ENCODE measurements at places on chromosomes 12 and 14. TPM values are rescaled to one million over a fixed set of nuclear protein-coding genes. Genes with fewer than 3 reads are reported as not detected.
A peak's percentile ranks its signal among the peaks of the same experiment; 100 is the strongest.

The ZBTB25 gene
- total RNA-seq: 5.9 TPM

The RBP5 gene
- not detected for total RNA-seq

The PZP gene
- total RNA-seq: not detected

The TMEM253 gene
- total RNA-seq: not detected

DNA sequence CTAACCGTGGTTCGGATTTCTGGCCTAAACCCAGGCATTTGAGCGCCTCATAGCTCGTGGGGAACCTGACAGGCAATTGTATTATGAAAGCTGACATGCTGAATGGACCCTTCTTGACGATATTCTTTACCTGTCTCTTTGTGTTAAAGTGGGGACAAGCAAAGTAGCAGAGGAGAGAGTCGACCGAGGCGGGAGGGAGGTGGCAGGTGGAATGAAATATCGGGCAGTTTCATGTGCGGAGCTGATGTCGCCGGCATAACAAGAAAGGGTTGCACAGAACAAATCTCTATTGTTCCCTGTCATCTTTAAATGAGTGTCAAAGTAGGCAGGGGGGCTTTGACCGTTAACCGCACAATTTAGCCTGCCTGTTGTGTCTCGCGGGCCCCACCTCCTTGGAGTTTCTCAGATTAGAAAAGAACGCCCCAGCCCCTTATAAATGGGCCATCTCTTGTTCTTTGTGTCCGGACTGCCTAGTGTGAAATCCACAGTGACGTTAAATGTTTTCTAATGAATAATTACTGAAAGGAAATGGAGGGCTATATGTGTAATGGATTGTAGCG, 11.5 kb downstream of the MYO1H start:
- no peaks in the 10 kb centered on the region for H3K4me1 ChIP-seq
- H3K27ac ChIP-seq: no peak overlapping the region
- no peak for DNase-seq
- H3K36me3 ChIP-seq: no peaks in the 10 kb centered on the region
- no peak overlapping the region for H3K4me3 ChIP-seq
- H3K27me3 ChIP-seq: peaks cover 22% of the 10 kb centered on the region

DNA sequence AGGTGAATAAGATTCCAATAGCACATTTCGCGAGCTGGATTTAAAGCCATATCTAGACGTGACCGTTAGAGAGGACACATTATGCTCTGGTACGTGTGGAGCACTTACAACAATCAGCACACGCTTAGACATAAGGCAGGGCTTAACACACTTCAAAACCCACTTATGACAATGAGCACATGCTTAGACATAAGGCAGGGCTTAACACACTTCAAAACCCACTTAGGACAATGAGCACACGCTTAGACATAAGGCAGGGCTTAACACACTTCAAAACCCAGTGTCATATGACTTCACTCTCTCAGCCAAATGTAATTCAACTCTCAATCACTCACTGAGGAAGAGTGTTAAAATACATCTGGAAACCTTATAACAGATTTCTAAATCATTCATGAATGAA, 11.2 kb upstream of the PLD4 start:
- peaks cover 22% of the 10 kb centered on the region for H3K27me3 ChIP-seq
- H3K27ac ChIP-seq: no peak overlapping the region
- H3K36me3 ChIP-seq: peaks cover 11% of the 10 kb centered on the region

DNA sequence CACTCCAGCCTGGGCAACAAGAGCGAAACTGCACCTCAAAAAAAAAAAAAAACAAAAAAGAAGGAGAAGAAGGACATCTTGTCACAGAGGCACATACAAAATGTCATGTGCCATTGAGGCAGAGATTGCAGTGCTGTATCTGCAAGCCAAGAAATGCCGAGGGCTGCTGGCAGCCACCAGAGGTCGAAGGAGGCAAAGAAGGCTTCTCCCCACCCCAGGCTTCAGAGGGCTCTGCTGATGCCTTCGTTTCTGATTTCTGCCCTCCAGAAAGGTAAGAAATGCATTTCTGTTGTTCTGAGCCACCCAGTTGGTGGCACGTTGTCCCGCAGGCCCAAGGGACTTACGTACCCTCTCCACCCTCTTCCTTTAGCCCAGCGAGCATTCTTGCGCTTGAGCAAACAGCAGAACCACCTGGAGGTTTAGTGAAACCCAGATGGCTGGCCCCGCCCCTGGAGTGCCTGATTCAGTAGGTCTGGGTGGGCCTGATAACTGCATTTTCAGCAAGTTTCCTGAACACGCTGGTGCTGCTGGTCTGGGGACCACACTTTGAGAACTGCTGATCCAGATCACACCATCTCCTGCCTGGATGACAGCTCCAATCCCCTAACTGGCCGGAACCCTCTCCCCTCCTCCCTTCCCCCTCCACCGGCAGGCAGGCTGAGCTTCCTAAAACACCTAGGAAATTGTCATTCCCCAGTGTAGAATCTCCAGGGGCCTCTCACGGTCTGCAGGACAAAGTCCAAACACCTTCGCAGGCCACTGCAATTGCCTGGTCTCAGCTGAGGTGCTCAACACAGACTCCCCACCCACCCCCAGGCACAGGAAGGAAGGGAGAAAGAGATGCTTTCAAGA, 21.1 kb upstream of the SCARB1 start:
- H3K4me1 ChIP-seq: peaks cover 6% of the 10 kb centered on the region
- H3K36me3 ChIP-seq: no peaks in the 10 kb centered on the region
- H3K4me3 ChIP-seq: no peak overlapping the region

DNA sequence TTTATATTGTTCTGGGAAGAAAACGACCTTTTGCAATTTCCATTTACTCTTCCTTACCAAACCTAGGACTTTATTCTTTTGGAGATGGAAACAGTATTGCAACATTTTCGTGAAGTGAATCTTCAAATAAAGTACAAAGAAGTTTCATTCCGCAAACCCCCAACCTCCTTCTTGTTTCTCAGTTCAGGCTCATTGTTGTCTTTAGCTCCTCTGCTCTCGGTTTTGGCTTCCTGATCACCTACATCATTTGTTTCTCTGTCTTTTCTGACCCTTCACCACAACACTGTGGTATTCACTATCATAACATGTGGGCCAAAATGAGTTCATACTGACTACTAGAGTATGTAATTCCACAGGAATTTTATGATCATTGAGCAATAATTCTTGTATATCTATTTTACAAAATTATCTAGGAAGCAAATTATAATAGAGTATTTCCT, 266.8 kb downstream of the ADAMTS20 start:
- peak overlapping the region; percentile 65 for H3K4me3 ChIP-seq
- DNase-seq: peak; percentile 85
- peak overlapping the region; percentile 71 for H3K27ac ChIP-seq
- H3K36me3 ChIP-seq: no peaks in the 10 kb centered on the region
- peaks cover 50% of the 10 kb centered on the region for H3K4me1 ChIP-seq

DNA sequence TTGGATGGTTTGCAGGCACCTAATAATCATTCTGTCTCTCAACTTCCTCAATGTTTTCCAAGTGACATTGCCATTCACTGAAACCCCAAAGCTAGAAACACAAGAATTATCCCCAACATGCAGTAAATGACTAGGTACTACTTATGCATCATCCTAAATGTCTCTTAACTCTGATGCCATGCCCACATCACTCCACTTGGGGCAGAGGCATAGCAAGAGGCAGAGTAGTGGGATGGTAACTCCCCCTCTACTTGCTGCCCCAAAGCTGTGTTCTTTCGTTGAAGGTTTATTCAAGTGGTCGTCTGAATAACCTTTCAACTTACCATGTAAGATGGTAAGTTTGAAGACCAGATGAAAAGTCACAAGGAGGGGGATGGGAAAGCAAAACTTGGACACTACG, 77.9 kb upstream of the SOX5 start:
- no peak overlapping the region for H3K27ac ChIP-seq
- no peaks in the 10 kb centered on the region for H3K27me3 ChIP-seq
- DNase-seq: no peak
- H3K36me3 ChIP-seq: no peaks in the 10 kb centered on the region
- H3K4me1 ChIP-seq: no peaks in the 10 kb centered on the region

DNA sequence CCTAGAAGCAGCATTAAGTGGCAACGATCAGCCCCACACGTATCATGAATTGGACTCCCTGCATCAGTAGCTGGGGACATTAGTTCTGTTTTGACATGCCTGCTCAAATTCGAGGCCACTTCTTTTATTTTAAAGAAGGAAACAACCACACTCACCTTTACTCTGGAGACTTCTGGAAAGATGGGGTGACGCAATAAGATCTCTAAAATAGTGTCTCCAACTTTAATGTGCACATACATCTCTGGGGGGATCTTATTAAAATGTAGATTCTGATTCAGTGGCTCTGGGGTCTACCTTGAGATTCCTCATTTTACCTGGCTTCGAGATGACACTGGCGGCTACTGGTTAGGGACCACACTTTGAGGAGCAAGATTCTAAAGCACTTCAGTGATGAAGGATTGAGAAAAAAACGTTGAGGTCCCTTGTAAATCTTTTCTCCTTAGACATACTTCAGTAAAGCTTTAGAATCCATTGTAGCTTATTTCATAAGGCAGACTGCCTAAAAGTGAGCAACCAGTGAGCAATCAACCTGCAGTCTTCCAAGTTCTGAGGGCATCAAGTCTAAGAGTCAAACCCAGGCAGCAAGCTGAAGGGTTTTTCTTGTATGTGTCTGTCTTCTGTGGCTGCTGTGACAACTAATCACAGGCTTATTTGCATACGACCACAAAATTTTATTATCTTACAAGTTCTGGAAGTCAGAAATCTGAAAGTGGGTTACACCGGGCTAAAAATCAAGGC, 718.6 kb upstream of the TBX3 start:
- H3K27me3 ChIP-seq: peaks cover 2% of the 10 kb centered on the region
- H3K4me1 ChIP-seq: peaks cover 52% of the 10 kb centered on the region
- no peak overlapping the region for H3K27ac ChIP-seq

DNA sequence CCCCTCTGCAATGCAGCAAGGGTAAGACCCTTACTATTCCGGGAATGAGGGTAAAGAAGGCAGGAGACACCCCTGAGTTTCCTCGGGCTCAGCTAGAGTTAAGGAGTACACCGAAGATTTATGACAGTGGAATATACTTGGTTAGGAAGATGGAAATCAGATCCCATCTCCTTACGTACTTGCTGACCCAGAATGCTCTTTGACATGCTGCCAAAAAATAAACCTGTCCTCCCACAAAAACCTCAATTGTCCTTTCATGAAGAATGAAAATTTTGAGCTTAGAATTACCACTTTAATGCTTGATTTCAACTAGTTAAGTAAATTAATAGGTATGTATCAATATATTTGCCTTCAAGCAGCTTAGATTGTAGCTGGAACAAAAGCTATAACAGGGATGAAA, 99.5 kb downstream of the PRIMA1 start:
- no peaks in the 10 kb centered on the region for H3K4me1 ChIP-seq
- H3K36me3 ChIP-seq: 0 out of 2 replicates have a peak, but pooled peaks cover 9% of the 10 kb centered on the region
- DNase-seq: no peak

DNA sequence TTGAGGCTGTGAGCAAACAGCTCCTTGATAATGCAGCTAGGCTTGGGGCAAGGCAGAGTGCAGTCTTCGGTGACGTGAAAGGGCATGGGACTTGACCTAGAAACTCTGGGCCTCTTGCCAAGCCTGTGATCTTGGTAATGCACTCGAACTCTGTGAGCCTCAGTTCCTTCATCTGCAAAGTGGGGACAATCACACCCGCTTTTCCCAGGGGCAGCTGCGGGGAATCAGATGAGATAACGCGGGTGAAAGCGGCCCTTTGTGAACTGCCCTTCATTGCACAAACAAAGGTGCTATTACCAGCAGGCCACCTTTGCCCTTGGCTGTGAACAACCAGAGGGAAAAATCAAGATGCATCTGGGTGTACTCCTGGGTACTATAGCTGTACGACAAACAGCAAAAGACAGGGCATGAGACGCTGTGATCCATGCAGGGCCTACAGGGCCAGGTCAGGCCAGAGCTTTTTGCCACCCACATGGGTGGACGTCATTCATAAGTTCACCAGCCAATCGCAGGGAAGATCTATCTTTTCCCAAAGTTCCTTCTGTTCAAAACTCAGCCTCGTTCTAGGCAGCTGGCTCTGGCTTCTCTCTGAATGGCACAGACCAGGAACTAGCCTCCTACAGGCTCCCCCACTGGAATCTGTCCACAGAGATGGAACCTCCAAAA, 3.2 kb downstream of the MSI1 start:
- no peak overlapping the region for H3K4me3 ChIP-seq
- no peaks in the 10 kb centered on the region for H3K36me3 ChIP-seq
- no peak overlapping the region for H3K27ac ChIP-seq
- H3K27me3 ChIP-seq: peaks cover 60% of the 10 kb centered on the region

DNA sequence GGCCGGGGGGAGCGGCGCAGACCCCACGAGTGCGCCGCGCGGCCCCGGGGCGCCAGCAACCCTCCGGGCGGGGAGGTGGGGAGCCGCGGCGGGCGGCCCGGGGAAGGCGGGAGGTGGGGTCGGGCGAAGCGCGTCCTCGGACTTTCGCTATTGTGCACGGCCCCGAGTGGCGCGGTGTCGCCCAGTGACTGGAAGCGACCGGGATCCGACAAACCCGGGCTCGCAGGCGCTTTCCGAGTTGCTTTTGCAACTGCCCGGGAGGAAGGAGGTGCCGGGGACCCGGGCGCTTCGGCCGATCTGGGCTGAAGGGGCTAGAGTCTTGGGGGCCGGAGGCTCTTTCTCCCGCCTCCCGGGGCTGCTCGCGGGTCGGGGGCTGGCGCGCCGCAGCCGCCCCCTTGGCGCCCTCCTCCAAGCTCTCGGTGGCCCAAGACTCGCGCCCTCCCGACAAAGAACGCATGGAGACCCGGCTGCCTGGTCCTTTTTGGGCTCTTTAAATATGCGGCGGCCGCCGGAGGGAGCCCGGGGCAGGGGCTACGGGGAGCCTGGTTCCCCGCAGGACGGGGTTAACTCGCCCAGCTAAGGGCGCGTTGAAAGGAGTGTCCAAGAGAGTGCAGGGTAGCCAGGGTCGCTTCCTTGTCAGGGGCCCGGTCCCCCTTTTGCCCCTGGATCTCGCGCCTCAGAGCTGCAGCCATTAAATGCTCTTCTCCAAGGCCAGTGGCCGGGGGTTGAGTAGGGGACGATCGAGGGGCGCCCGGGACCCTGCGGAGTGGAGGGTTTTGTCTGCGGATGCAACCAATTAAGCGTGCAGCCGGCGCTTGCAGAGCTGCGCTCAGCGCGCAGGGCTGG, 1.4 kb downstream of the HMGA2 start:
- peaks cover 49% of the 10 kb centered on the region for H3K36me3 ChIP-seq
- DNase-seq: no peak
- peak overlapping the region; percentile 100 for H3K27ac ChIP-seq
- H3K4me1 ChIP-seq: peaks cover 63% of the 10 kb centered on the region
- peak overlapping the region; percentile 100 for H3K4me3 ChIP-seq
- H3K27me3 ChIP-seq: peaks cover 16% of the 10 kb centered on the region

DNA sequence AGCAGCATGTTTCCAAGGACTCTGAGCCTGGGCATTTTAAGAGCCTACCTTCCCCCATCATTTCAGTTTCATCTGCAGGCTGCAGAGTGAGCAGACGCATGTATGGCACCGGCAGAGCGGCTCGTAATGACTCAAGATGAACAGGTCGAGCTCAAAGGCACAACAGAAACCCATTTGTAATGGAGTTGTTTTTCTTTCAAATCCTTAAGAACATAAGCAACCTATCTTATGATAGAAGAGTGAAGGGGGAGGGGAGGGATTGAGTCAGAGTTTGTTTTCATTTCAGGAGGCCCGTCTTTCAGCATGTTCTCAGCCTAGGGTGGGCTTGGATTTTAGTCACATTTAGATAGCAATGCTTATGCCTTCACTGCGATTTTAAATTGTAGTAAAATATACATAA, 54.9 kb upstream of the CISTR start:
- peaks cover 18% of the 10 kb centered on the region for H3K4me1 ChIP-seq
- no peak overlapping the region for H3K27ac ChIP-seq
- peak; percentile 10 for DNase-seq
- peaks cover 44% of the 10 kb centered on the region for H3K27me3 ChIP-seq
- H3K36me3 ChIP-seq: no peaks in the 10 kb centered on the region
